HL-60 (cell line): ENCODE measurements at places on chromosomes 3 and 15.

- DNase-seq, result no peak
These were observed 153.1 kb downstream of the PEAK1 start for GRCh38 chr15:77266708-77267386.

GRCh38 chr3:150308037-150308319 is 100.1 kb upstream of the TSC22D2 start:
- no peak for DNase-seq

DNA sequence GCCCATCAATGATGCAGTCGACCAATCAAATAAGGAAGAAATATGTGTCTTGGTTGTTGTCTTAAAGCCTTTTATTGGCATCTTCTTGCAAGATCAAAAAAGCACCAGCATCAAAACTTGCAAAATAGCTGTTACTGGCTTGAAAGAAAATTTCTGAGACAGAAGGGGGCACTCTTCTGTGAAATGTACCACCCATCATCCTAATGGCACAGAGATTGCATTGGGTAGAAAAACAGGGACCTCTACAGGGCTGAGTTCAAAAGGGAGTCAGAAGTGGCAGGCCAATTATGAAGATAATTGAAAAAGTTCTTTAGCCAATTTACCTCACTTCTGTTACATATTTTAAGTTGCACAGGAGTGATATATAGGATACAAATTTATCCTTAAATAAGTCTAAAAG is 122.3 kb upstream of the GPR149 start:
- DNase-seq, result no peak

- DNase-seq, result no peak
These were observed 49.5 kb upstream of the HACD2 start for GRCh38 chr3:123634149-123635051.

- no peak for DNase-seq
These were observed 84.1 kb downstream of the ATG7 start for GRCh38 chr3:11356269-11356668.

DNA sequence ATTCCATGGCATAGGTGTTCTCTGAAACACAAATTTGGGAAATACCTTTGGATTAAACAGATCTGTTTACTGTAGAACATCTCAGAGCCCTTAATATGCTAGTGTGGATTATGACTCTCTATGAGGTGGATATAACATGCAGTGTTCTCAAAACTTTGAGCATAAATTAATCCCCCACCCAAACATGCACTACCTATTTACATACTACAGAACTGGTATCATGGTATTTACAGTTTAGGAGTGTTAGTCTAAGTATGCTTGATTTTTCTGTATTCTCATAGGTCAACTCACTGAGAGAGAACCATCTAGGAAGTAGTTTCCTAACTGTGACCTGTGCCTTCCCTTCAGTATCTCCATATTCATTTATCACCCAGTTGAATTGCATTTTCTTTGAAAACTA is 30.9 kb upstream of the ZNF609 start:
- no peak for DNase-seq

DNA sequence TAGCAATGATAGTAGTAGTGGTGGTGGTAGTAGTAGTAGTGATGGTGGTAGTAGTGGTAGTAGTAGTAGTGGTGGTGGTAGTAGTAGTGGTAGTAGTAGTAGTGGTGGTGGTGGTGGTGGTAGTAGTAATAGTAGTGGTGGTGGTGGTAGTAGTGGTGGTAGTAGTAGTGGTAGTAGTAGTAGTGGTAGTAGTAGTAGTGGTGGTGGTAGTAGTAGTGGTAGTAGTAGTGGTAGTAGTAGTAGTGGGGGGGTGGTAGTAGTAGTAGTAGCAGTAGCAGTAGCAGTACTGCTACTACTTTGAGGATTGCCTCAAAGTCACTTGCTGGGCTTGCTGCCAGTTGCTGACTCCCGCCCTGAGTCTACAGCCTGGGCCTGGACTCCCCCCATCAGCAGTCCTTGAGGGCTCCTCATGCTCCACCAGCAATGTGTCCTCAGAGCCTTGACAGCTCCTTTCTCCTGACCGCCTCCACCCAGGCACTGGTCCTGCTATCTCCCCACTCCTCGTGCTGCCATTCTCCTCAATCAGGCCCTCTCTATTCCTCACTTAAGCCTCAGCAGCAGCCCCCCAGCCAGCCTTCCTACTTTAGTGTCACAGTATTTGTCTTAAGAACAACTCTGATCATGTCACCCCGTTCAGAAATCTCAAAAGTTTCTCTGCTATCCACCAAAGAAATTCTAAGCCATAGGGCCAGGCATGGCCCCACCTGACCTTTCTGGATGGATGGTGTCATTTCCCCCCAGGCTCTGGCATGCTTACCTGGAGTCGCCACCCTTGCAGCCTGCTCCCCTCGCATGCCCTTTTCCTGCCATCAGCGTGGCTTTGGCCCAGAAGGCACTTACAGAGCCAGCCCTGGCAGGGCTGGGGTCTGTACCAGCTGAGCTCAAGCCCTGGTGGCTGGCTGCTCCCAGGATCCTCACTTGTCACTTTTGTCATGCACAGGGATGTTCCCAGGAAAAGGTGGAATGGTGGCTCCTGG is 45.6 kb downstream of the DLEC1 start:
- DNase-seq, result no peak

DNA sequence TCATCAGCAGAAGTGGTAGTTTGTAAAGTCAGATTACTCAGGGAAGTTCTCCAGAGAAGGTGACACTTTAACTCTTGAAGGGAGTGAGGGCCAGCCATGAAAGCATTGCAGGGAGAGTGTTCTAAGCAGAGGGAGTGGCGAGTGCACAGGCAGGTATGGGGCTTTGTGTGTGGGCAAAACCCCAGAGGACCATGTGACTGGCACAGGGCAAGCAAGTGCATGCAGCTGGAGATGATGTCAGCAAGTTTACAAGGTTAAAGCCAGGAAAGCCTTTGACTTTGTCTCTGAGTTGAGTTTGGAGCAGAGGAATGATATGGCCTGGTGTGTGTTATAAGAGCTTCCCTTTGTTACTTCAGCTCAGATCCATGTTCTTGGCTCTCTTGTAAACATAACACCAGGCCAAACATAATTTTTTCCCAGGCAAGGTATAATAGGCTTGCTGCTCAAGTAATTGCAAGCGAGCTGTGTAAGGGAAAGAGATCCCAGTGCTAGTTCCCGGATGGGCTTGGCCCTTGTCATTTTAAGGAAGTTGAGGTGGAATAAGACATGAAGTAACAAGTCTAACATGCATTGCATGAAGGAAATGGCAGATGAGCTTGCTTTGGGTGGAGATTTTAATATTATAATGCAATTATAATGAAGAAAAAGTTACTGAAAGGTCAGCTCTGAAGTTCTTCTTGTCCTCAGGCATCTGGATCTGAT is 341.1 kb upstream of the LRRC3B start:
- no peak for DNase-seq

GRCh38 chr3:154781595-154781994 is 298.5 kb upstream of the MME start:
- DNase-seq, result no peak

GRCh38 chr3:46284981-46285683 is 42.9 kb downstream of the CCR3 start:
- no peak for DNase-seq

GRCh38 chr3:193210618-193211017 is 30.4 kb upstream of the PLAAT1 start:
- DNase-seq, result no peak

GRCh38 chr3:65614585-65614984 is 424.1 kb downstream of the MAGI1 start:
- no peak for DNase-seq

GRCh38 chr3:32632533-32633265 is 52.3 kb upstream of the CNOT10 start:
- DNase-seq, result no peak

DNA sequence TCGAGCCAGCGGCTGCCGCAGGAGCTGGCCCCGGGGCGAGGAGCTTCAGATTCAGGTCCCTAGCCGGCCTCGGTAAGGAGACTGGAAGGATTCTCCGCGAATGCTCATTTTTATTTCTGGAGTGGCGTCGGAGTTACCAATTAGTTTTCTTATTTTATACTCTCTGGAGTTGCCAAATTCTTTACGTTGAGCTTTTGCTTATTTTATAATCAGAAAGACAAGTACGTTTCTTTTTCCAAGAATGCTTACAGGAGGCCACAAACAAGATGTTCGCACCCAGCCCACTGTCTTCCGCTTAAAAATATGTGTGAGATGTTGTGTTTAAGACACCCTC is 453 bp upstream of the GPR156 start:
- no peak for DNase-seq

- no peak for DNase-seq
These were observed 399.8 kb downstream of the SHQ1 start for GRCh38 chr3:72448375-72448823.

DNA sequence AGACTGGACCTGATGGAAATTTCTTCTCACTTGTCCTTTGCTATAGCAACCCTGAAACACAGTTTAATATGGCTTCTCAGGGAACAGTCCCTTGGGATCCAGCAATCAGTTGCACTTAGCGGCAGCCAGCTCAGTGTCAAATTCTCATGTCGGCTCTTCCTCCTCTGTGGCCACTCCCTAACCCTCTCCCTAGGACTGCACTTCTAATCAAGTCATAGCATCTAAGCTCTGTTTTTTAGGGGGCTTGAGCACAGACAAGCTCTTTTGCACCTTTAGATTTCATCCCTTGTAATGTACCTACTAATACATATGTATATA is 250.5 kb upstream of the TLE3 start:
- DNase-seq, result no peak
